PC-3 (cell line): ENCODE measurements at places on chromosomes 4 and X. TPM values are rescaled to one million over a fixed set of nuclear protein-coding genes. Genes with fewer than 3 reads are reported as not detected.

GRCh38 chr4:72969976-72970375 lies 99.5 kb downstream of the COX18 start:
- DNase-seq: no peak

- no peak for DNase-seq
Observed at GRCh38 chr4:136441629-136442282, 1090.5 kb downstream of the PCDH18 start.

DNA sequence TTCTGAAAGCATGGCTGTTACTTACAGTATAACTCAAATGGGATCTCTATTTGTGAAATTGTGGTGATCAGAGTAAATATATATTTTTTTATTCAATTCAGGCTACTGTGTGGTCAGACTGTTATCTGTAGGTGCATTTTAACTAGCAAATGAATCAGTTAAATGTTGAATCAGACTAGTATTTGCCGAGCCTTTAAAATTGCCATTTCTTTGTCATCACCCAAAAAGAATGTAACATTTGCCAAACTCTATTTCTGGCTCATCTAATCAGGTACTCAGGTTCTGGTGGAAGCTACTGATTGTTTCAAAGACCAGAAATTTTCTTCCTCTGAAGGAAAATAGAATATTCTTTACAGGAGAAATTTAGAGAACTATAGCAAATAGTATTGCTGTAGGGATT lies 1.8 kb upstream of the NAA15 start:
- DNase-seq: peak; percentile 79

DNA sequence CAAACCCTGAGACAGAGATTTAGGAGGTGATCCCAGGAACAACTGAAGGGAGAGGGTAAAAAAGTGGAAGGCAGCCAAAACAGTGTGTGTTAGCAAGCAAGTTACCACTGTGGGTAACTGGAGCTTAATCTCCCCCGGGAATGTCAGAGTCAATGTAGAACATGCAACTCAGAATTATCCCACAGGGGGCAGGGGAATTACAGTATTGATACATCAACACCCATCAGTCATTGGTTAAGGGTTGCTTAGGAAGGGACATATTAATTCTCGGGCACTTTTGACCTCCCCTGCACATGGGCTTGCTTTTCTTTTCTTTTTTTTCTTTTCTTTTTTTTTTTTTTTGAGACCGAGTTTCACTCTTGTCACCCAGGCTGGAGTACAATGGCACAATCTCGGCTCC lies 29.3 kb downstream of the CXorf58 start:
- DNase-seq: no peak

- no peak for DNase-seq
Observed at GRCh38 chr4:145501051-145501660, 19.5 kb downstream of the SMAD1 start.

- DNase-seq: no peak
Observed at GRCh38 chr4:74328501-74328900, 20.2 kb downstream of the EPGN start.

GRCh38 chrX:134932528-134933217 lies 58.1 kb upstream of the SMIM10 start:
- peak; percentile 56 for DNase-seq

DNA sequence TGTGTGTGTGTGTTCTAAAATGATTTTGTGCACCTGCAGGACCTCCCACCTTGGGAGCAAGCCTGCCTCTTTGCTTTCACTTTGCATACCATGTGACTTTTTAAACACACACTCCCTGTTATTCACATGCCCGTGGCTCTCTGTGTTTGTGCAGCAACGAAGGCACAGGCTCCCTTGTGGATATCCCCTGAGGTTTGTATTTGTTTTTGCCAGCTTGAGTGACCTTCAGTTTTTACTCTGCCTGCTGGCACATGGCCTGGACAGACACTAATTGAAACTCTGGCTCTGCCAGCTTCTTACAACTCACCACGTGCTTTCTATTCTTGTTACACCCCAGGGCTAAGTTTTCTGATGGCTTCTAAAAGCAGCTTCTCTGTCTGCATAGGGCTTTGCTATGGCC lies 885.8 kb downstream of the SH3BGRL start:
- DNase-seq: no peak

- DNase-seq: peak; percentile 79
Observed at GRCh38 chrX:12901486-12901885, 4.9 kb upstream of the TLR8 start.

DNA sequence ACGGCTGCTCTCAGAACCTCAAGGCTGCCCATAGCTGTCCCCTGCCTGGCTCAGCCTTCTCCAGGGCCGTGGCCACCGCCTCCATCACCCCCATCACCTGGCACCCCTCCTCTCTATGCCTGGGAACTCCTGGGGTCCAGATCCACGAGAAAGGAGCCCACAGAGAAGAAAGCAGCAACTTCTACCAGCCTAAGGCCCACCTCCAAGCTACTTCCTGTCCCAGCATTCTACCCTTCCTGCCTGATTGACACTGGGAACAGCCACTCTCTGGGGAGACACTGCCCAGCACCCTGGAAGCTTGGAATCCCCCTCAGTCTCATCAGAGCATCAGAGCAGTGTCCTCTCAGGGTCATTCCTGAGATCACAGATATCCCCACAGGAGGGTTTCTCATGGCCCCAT lies 36.9 kb upstream of the PROM1 start:
- DNase-seq: no peak

MAGEB10 gene
- total RNA-seq: not detected in 2 replicates

AFP gene
- 0.40 TPM in 1 of 2 replicates, not detected in the other for total RNA-seq

PCDH18 gene
- 1.6 and 2.0 TPM in 2 replicates for total RNA-seq

GC gene
- total RNA-seq: not detected in 2 replicates

EMCN gene
- total RNA-seq: not detected in 2 replicates

YY2 gene
- total RNA-seq: 2.3 and 4.4 TPM in 2 replicates

IQSEC2 gene
- 8.5 and 19.3 TPM in 2 replicates for total RNA-seq
